CD4-positive, alpha-beta T cell treated with Interferon alpha-2 for 1 hour (primary cell): ENCODE measurements at places on chromosomes 12 and 14.

DNA sequence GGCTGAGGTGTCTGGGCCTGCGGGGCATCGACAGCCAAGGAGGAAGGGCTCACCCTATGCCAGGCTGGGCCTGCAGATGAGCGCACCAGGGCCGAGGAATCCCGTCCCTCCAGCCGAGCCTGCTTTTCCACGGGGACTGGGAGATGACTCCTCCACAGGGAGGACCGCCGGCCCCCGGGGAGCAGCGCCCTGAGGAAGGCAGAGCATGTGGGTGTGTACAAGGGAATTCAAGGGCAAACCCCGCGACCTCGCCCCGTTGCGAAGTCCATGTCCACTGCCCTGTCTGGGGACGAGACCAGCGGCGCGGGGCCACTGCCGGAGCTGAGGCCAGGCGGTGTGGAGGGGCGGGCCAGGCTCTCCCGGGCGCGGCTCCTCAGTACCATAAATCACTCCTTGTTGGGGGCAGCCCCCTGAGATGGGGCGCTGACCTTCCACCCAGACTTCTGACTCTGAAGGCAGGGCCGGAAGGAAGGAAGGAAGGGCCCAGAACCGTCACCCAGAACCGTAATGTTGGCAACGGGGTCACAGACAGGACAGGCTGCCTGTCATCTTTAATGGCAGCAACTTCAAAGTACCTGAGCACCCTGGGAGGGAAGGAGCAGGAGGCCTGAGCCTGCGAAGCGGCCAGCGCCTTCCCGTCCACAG lies 52.5 kb downstream of the RNF34 start:
- no peak for DNase-seq

- DNase-seq: no peak
Observed at GRCh38 chr12:46267825-46268582, 839 bp downstream of the SLC38A1 start.

DNA sequence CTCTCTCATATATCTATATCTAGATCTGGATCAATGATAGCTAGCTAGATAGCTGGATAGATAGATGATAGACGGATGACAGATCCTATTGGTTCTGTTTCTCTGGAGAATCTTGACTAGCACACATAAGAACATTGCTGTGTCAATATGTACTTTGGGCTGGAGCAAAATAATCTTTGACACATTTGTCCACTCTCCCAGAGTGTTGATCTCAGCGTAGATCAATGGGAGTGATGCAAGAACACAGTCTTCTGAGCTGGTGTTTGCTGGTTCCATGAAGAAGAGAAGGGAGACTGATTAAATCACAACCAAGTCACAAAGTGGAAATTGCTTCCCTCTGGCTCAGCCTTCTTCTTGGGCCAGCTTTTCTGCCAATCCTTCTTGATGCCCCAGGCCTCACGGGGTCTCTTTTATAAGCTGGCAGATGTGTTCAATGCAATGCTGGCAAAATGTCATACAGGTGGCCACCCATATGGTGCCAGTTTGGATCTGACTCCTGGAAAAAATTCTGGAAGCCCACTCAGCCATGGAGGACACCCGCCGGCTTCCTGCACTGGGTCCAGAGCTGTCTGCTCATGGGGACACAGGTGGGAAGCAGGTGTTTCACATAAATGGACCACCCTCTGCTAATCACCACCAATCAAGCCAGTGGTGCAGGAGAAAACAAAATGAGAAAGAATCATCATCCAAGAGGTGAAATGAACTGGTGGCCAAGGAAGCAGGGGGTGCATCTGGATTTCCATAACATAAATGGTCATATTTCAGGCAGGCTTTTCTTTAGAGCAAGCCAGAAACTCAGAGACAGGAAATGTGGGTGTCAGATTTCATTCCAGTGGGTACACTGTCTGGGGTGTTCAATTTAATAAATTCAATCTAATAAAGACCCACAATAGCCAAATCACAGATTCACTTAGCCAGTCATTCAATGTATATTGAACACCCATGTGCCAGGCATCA lies 310.3 kb downstream of the DPF3 start:
- DNase-seq: no peak

DNA sequence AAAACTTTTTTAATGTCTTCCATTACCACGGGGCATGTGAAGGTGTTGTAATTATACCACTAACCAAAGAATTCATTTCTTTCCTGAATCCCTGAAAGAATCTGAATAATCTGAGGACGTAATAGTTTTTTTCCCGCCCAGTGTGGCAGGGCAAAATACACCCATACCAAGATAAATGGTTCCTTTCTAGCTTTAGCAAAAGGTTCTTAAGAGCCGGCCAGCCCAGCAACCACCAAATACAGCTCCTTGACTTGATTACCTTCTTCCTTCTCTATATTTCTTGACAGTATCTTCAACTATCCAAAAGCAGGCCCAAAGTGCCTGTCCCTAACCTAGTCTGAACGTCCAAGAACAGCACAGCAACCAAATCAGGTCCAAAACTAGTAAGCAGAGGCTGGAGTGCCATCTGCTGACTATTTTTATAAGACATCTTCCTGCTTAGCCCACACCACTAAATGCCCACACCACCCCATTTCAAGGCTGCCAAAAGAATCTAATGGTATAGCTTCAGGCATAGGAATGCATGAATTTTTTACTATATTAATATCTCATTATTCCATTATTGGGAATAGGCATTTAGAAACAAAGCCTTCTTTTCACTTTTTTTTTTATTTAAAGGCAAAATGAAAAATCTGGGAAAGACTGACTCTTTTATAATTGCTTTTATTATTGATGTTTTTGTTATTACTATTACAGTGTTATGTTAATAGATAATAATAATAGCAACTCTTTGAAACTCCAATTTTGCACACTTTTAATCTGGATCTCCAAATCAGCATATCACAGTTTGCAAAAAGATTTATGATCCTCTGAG lies 524.4 kb downstream of the MED13L start:
- DNase-seq: no peak

DNA sequence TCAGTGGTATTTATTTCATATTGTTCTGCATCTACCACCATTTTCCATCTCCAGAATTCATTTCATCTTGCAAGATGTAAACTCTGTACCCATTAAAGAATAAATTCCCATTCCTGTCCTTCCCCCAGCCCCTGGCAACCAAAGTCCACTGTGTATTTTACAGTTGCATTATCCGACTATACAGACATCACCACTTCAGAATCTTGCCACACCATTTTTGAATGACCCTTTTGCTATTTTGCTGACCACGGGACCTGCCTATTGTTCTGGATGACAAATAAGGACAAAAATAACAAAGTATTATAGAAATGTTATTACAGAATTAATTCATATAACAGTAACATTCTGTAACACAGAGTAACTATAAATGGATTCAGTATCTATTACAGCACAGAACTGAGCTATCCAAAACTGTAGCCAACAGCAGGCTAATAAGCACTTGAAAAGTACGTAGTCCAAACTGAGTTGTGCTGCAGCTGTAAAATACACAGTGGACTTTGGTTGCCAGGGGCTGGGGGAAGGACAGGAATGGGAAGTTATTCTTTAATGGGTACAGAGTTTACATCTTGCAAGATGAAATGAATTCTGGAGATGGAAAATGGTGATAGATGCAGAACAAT lies 61.3 kb downstream of the CDK17 start:
- no peak for DNase-seq

- DNase-seq: no peak
Observed at GRCh38 chr12:105949391-105949790, 189.4 kb downstream of the NUAK1 start.

- DNase-seq: no peak
Observed at GRCh38 chr14:22484632-22485031, 104.4 kb downstream of the DAD1 start.

DNA sequence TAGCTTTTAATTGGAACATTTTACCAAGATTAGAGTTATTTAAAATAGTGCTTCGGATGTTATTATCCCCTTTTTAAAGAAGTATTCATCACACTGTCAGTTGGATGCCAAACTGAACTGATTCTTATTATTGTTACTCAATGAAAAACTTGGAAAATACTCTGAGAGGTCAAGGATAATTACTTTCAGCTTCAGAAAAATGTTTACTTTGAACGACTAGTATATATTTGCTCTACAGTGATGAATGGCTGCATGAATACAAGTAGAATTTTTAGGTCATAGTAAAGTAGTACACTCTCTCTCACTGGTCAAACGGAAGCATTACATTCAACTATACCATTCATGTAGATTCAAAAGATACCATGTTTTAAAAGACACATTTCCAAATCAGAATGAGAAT lies 269.2 kb downstream of the CCDC91 start:
- DNase-seq: no peak

- DNase-seq: no peak
Observed at GRCh38 chr12:20455001-20455706, 86.8 kb downstream of the PDE3A start.

GRCh38 chr14:54894995-54895394 lies 7.6 kb downstream of the GCH1 start:
- DNase-seq: no peak

GRCh38 chr12:47782372-47782770 lies 9.3 kb downstream of the SLC48A1 start:
- no peak for DNase-seq

GRCh38 chr14:101031186-101031585 lies 127.7 kb upstream of the RTL1 start:
- no peak for DNase-seq

DNA sequence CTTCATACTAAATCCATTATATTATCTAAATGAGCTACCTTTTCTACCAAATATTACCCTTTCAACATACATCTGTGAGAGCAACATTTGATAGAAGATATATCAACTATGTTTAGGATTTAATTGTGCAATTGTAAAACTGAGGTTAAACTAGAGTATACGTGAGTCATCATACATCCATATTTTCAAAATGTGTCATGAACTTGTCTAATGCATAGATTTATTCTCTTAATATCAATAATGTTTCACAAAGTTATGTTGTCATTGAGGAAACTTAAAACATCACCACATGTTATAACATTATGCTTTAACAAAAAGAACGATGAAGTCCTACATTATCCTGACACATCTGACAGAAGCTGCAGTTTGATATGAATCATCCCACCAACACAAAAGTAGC lies 645.5 kb upstream of the NOVA1 start:
- DNase-seq: no peak

DNA sequence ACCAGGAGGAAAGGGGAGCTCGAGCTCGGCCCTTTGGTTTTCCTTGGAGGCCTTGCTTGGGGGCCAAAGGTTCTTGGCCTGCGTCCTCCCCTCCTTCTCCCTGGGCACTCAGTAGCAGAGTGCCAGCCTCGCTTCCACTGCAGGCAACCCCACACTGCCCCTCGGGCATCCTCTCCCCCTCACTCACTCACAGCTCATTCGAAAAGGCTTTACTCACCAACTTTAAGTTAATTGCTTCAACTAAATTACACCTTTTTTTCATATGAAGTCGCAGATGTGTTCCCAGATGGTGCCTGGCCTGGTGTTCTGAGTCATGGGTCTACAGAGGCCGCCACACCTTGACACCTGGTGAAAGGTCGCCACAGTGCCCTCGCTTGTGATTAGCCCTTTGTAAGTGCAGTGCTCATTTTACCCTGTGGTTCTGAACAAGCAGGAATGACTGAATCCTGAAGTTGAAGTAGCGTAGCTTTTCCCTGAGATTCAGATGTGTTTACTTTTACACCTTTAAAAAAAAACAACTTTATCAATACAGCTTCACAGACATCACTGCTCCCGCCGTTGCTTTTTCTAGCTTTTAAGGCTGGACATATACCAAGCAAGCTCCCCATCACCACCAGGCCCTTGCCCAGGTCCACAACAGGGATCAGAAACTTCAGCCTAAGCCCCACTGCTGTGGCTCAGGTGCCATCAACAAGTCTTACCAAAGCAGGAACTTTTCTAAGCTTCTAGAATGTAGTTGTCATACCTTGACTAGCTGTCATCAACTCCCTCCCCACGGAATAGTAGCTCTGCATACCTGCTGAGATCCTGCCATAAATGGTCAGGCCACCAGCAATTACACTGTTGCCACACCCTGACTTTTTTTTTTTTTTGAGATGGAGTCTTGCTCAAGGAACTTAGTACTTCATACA lies 20.3 kb upstream of the ADIPOR2 start:
- DNase-seq: no peak

DNA sequence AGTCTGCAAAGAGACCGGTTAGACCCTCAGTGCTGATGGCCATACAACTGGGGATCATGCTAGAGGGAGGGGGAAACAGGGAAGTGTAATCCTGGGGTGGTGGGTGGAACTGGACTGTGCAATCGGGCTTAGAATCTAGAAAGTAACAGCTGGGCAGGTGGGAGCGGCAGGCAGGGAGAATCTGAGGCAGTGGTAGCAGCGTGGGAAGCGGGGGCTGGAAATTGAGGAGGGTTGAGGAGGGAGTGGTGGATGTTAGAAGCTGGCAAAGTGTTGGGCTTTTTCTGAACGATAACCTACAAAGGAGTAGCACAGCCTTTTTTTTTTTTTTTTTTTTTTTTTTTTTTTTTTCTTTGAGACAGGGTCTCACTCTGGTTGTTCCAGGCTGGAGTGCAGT lies 3.1 kb upstream of the IGFBP6 start:
- no peak for DNase-seq

DNA sequence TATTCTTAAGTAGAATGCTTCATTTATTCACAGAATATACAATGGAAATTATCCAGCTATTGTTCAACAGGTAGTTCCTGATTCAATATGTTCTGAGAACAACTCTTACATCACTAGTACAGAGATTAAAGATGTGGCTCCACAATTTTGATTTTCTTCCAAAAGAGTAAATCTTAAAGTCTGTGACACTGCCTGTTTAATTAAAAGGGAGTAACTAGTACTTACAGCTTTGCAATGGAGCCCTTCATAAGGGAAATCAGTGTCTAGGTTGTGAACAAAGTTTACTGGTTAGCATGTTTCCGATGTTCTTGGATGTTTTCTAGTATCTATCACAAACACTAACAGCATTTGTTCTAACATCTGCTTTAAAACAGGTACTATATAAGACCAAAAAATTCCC lies 30.8 kb downstream of the MIA2 start:
- no peak for DNase-seq

- DNase-seq: no peak
Observed at GRCh38 chr12:98799146-98799810, 154.2 kb downstream of the APAF1 start.

DNA sequence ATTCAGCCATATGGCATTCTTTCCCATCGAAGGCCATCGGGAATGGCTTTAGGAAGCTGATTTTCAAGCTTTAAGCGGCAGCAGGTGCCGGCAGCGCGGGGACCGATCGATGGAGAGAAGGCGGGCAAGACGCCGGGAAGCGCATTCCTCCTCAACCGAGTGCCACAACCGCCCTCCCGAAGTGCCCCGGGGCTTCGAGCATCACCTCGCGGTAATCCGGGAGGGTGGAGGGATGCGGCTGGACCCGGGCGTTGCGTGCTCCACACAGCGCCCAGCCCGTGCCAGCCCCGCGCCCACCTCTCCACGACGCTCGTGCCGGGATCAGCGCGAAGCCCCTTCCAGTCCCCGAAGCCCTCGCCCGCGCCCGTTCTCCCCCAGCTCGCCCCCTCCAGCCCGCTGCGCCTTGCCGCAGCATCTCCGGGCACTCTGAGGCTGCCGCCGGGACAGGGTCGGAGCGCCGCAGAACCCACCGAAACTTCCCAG lies 3.2 kb downstream of the USP44 start:
- no peak for DNase-seq

GRCh38 chr14:92880351-92880750 lies 42.6 kb upstream of the CHGA start:
- DNase-seq: no peak
